Inflammatory macrophage treated with lipopolysaccharide for 4 hours (primary cell): ENCODE measurements at places on chromosomes 2 and 18.

- DNase-seq, result no peak
Measured at GRCh38 chr18:79775441-79776221, 22.1 kb upstream of the KCNG2 start.

DNA sequence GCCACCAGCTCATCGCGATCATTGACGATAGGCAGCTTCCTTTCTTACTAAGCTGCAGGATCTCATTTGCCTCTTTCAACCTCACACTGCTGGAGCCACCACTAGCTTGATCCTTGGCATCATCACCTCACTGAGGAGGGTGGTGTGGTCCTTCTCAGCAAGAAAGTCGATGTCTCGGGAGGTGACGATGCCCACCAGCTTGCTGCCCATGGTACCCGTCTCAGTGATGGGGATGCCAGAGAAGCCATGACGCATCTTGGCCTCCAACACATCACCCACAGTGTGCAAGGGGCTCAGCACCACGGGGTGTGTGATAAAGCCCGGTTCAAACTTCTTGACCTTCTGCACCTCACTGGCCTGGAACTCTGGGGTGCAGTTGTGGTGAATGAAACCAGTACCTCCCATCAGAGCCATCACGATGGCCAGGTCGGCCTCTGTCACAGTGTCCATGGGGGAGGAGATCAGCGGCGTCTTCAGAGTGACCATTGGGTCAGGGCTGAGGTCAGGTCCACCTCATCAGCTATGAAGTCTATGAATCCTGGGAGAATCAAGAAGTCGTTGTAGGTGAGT, 22.5 kb downstream of the CFLAR start:
- no peak for DNase-seq

GRCh38 chr2:62814123-62814522, 108.6 kb downstream of the EHBP1 start:
- DNase-seq, result no peak

GRCh38 chr2:233800208-233800607, 22.1 kb downstream of the MROH2A start:
- no peak for DNase-seq

DNA sequence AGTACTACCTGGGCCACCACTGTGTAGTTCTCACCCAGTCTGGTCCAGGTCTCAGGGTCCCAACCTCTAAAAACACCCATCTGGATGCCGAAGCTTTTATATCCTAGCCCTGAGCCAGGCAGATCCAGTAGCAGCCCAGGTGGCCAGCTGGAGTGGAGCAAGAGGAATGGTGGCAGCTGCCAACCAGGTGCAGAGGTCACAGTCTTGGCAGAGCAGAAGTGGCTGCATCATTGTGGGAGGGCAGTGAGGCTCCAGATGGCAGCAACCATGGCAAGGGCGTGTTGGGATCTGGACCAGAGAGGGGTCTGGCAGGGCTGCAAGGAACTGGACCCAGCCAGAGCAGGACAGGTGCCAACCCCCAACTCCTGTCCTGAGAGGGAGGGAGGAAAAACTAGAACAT, 72.2 kb upstream of the AGAP1 start:
- DNase-seq, result no peak

- no peak for DNase-seq
Measured at GRCh38 chr2:55111230-55111569, 60.9 kb upstream of the RTN4 start.

GRCh38 chr2:176126929-176127773, 2.4 kb upstream of the HOXD8 start:
- DNase-seq, result peak; percentile 61

GRCh38 chr2:240214790-240215675, 74.6 kb upstream of the OTOS start:
- DNase-seq, result no peak

DNA sequence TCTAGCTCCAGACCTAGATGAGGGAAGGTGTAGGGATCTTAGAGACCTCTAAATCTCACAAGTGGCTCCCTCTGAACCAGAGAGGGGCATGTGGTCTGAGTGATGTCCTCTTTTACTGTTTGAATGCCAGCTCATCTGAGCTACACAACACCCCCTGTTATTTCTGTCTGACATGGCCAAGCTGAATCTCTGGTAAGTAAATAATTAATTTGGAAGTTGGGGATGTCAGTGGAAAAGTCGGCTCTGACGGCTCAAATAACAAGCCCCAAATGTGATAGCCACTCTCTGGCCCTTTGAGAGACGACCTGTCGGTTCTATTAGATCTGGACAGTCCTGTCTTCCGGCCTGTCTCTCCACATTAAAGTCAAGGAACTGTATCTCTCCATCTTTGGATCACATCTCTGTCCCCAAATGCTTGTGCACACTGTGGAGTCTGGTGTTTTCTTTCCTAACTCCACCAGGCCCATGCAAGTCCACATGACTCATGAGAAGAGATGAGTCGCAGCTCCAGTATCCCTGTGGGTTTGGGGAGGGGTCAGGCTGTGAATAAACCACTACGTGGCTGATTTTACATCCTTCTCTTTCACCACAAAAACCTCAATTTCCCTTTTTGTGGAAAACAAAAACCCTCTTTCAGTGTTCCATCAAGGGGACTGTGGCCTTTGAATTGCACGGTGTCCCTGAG, 52.5 kb downstream of the SETBP1 start:
- DNase-seq, result peak; percentile 84

GRCh38 chr2:61426267-61426897, 44.5 kb downstream of the USP34 start:
- peak; percentile 68 for DNase-seq

GRCh38 chr18:2627821-2628276, 27.7 kb upstream of the SMCHD1 start:
- peak; percentile 91 for DNase-seq

GRCh38 chr2:65392609-65393008, 39.8 kb downstream of the SPRED2 start:
- no peak for DNase-seq
